ENCODE measurements at places on chromosomes 3 and 15.

DNA sequence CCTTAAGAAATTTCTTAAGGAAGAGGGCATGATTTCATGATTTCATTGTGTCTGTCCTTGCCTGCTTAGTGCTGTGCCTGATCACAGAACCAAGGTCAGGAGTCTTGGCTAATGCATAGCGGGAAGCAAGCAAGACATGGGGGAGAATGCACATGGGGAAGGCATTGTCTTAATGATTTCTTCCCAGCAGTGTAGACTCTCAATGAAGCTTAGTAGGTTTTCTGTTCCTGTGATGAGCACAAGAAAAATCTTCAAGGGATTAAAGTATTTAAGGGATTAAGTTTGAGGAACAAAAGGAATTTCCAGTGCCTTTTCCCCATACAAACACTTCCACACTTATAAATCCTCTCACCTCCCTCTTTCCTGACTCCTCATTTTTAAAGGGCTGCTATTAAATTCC is 46.9 kb upstream of the SEMA6D start:
- no peak for DNase-seq

DNA sequence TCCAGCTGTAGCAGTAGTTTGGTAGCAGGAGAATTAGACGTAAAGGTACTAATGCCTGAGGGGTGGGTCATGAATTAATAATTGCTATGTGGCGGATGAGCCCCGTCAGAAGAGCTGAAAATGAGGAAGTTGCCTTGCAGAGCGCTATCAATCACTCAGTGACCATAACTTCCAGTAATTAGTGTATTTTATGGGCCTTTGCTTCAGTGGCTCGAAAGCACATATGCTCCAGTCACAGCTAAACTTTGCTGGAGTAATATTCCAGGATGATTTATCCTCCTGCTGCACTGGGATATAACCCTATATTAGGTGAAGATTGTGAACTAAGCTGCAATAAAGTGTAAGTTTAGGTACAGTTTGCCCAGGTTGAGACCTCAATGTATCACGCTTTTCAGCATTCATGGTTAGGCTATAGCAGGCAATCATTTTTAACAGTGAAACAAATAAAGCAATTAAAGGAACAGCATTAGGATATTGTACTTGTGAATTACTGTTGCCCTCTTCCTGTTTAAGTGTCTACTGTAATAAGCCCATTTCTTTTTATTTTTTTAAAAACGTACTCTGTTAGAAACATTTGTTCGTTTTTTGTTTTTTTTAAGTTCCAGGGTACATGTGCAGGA is 104.6 kb upstream of the SKOR1 start:
- no peak for DNase-seq

DNA sequence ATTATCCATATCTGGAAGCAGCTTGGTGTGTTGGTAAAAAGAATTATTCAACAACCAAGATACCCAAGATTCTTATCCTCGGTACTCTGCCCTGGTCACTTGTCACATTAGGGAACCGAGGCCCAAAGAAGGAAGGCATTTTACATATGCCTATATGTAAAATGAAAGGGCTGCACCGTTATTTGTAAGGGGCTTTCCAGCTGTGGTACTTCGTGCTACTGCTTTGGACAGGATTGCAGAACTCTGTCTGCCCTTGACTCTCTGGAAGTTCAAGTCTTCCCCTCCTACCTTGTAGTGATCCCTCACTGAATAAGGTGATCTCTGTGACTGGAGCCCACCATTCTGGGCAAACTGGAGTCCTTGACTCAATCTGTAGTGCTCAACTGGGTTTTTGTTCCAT is 198.9 kb upstream of the TOPAZ1 start:
- no peak for DNase-seq

- no peak for DNase-seq
Measured at GRCh38 chr15:73748730-73749129, 4.4 kb downstream of the INSYN1 start.

DNA sequence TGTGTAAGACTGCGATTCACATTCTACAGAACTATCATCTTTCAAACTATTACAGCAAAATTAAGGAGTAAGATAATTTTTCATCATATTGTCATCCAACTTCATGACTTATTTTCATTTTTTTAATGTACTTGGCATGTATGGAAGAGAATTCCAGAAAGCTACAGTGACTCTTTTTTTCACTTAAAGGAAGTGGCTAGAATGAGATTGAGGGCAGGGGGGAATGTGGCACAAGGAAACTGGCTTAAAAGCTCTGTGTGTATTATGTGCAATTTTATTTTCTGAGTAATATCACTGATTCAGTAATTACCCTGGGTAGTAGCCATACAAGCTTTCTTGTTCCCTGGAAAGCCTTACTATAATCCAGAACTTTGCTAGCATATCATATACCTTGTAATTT is 94.6 kb downstream of the FILIP1L start:
- DNase-seq, result no peak

- DNase-seq, result no peak
Measured at GRCh38 chr3:55884491-55885285, 397.6 kb upstream of the WNT5A start.

Data from activated CD4-positive, alpha-beta T cell treated with anti-CD3 and anti-CD28 coated beads, Interleukin-2, Interleukin-4, amounts not matched to agents 100 ng/mL and 50 ng/mL, durations not matched to agents 16 hours and 8 hours (primary cell).